Thoracic aorta (tissue), 2 donors: ENCODE measurements at places on chromosomes 12 and 14. TPM values are rescaled to one million over a fixed set of nuclear protein-coding genes. Genes with fewer than 3 reads are reported as not detected.

- DNase-seq: no peak
Observed at GRCh38 chr12:97474987-97475386, 12.4 kb downstream of the RMST start.

DNA sequence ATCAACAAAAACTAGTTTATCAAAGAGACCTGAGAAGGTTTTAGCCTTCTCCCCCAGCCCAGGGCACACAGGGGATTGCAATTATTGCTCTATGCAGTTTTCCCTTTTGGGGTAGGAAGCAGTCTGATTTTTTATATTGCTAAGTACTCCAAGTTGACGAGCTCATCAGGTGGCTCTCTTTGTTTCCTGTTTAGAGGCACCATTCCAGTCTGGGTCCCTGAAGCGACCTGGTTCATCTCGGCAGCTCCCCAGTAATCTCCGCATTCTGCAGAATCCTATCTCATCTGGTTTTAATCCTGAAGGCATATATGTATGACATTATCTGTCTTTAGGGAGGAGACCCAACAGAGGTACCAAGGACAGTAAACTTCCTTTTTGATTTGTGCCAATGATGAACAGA is 56.3 kb downstream of the BHLHE41 start:
- DNase-seq: no peak

DNA sequence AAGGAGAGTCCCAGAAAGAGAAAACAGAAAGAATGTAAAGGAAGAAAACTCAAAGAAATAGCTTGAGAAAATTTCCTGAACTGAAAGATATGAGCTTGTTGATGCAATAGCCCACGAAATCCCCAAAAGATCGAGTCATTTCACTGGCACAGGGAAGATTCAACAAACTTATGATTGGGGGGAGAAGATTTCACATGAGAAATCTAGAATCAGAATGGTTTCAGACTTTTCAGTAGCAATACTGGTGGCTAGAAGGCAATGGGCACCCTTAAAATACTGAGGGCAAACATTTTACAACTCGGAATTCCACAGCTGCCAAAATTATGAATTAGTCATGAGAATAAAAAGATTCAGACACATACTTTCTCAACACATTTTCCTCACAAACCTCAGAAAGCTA is 8.9 kb upstream of the KRT7 start:
- no peak for DNase-seq

DNA sequence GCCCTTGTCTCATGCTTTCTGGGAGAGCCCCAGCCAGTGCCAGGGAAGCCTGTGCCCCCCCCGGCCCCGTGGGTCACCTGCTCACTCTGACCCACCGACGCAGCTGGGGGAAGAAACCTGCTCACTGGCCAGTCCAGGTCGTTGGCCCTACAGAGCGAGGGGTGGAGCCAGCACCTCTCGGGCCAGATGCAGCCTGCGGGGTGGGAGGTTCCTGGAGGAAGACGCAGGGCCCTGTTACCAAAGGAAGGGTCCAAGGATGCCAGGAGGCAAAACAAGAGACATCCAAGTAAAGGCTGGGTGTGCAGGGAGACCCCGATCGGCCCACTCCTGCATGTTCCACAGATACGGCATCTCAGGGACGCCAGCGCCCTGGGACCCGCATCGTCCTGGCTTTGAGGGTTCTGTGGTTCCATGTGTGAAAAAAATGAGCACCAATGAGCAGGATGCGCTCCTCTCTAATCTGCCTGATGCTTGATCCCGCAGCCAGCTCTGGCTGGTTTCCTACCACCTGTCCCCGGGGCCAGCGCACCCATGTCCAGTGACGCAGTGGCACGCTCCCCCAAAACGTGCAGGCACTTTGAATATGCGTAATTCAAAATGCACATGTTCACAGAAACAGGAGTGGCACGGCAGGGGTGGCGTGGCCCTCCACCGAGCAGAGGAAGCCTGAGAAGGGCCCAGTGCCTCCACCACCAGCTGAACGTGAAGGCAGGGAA is 66.0 kb upstream of the GALNT9 start:
- DNase-seq: no peak

DNA sequence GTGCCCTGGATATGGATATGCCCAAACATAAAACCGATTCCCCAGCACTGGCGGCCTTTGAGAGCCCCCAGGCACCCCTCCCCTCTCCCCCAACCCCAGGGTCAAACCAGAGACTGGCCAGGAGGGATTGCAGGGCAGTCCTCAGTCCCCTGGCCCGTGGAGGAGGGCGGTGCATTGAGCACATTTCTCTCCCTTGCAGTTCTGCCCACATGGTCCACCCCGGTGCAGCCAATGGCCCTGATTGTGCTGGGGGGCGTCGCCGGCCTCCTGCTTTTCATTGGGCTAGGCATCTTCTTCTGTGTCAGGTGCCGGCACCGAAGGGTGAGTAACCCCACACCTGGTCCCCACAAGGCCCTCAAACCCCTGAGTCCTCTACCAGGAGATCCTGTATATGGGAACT is 3.4 kb upstream of the GPR162 start:
- no peak for DNase-seq

DNA sequence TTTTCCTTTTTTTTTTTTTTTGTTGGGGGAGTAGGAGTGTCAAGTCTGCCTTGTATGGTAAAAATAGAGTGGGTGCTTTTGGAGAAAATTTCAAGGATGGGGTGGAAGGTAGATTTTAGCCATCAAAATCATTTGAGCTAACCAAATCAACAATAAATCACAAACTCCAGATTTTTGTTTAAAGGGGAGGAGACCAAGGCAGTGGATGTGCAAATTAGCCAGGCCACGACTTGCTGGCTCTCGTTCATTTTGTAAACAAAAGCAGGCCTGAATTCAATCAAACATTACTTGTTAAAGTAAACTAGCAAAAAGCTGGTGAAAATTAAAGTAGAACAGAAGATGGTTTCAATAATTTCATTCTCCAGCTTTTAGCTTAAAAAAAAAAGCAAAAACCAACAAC is 387.2 kb downstream of the BMP4 start:
- DNase-seq: no peak

DNA sequence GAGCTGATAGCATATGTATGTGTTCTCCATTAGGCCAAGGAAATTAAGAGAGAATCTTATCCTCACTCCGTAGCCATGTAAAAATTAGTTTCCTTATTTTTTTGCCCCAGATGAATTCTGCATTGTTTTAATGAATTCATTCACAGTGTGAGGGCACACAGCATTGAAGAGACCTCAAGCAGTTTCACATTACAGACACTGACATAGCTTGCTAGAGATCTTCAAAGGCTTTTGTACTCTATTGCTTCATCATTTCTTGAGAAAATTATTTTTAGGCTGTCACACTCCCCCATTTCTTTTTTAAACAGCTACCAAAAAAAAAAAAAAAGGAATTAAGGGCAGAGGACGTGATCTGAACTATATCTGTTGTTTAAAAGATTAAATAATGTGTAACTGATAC is 251.1 kb downstream of the BCAT1 start:
- DNase-seq: no peak

DNA sequence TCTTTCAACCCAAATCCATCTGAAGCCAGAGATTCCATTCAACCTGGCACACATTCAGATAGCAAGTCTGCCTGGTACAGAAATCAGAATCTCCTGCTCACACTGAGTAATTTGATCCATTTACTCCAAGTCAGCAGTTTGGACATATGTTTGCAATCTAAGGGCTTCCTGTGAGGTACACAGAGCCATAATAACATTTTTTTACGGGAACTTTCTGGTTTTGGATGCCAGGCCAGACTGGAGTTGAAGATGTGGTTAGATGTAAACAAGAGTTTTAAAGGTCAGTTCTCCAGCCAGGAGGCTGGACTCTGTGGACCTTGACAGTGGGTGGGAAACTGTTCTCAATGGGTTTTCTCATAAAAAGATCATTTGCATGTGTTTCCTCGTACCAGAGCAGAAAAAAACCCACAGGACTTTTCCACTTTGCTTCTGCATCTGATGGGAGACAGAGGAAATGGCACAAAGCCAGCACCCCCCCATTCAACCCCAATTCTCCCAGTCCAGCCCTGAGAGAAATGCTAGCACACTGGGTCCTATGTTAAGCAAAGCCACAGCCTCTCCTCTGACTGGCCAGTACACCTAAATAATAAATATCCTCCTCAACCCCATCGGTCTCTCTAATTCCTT is 17.7 kb upstream of the TSPAN11 start:
- no peak for DNase-seq

DNA sequence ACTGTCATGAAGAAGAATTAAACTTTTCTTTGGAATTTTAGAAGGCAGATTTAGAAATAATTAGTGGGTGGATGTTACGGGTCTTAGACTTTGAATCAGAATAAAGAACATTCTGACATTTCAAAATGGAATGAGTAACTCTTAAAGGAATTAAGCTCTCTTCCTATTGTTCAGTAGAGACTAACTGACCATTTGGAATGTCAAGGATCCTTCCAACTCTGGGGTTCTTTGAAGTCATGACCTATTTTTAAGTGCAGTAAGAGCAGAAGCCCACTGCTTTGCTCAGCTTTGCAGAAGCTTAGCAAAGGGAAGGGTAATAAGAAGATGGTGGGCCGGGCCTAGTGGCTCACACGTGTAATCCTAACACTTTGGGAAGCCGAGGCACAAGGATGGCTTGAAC is 4.0 kb downstream of the CHURC1 start:
- DNase-seq: no peak

- DNase-seq: no peak
Observed at GRCh38 chr12:1639538-1639937, 10.5 kb downstream of the WNT5B start.

DNA sequence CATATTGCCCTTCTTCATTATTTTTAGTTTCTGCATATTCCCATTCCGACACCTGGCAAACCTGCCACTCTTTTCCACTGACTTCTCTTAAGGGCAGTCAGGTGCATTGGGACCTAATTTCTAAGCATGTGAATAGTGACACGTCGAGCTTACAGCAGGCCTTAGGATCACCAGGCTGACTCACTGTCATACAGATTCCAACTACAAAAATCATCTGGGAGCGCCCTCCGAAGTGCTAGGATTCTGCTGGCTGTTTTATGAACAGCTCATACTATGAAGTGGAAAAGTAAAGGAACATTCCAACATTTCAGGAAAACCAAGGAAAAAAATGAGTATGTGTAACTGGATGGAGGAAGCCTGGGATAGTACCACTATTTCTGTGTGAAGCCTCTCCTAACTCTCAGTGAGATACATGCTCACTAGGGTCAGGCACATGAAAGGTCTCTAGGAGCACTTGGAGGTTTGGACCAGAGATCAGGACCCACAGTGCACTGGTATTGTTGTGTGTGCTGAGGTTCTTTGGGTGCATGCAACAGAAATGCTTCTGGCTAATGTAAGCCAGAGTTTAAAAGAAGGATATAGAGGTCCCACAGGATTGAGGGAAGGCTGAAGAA is 257.4 kb downstream of the ZFP36L1 start:
- DNase-seq: no peak

GRCh38 chr14:102525219-102525928 is 15.8 kb upstream of the ANKRD9 start:
- no peak for DNase-seq

- DNase-seq: no peak
Observed at GRCh38 chr14:77489041-77489440, 9.6 kb downstream of the ISM2 start.

- no peak for DNase-seq
Observed at GRCh38 chr12:113097716-113098440, 37.7 kb downstream of the RASAL1 start.

DNA sequence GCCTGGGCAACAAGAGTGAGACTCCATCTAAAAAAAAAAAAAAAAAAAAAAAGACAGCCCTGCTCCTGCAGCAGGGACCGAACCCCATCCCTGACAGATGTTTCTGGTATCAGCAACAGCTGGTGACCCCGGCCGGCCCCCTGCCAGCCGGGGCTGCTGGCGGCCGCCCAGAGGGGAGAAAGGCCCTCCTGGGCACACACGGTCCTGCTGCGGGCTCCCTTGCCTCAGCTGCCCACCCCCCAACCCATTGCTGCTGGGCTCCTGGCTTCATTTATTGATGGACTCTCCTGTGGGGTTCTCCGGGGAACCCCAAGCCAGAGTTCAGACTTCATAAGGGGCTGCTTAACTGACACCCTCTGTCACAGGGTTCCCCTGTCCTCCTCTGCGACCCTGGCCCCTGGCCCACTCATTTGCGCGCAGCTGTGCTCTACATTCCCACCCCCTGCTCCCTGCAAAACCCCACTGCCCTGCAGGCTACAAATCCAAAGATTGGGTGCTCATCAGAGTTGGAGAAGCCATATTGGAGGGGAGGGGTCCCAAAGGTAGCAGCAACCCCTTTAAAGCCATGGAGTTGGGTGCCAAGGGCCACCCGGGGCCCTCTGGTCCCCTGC is 103.6 kb upstream of the RTL1 start:
- DNase-seq: no peak

DNA sequence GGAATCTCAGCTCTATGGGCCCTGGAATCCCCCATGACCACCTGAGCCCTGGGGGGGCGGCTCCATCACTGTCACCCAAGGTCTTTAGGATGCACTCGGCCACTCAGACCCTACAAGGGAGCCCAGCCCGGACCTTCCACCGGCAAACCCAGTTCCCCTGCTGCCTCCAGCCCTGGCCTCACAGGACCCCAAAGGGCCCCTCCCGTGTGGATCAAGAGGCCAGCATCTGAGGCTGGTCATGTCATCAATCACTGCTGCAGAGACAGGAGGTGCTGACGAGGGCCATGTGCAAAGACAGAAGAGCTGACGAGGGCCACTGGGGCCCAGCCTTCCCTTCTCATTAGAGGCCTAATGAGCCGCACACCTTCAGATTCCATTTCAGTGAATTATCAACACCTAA is 39.0 kb upstream of the SFSWAP start:
- DNase-seq: no peak

DNA sequence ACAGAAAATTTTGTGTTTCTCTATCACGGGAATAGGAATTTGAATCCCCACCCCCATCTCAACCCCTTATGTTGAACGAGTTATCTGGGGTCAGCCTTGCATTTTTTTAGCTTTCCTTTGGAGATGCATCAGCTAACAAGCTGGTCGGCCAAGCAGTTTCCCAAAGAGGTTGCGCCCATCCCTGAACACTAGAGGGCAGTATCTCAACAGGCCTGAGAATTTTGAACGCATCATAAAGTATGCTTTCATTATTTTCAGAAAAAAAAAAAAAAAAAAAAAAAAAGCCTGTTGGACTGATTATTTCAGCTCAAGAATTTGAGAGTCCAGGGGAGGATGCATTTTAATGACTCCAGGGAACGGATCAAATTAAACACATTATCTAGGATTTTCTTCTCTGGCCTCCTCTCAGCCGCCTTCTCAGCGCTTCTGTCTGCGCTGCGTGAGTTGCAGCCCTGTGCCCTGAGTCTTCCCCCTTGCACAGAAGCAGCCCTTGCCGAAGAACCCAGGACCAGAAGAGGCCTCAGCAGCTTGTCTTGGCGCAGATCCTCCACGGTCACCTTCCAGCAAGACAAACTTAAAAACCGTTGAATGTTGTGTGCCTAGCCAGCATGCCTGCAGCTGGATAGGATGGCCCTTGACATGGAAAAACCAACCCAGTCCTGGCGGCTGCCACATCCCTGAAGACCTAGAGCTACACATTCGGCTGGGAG is 76.6 kb upstream of the GZMB start:
- no peak for DNase-seq

NTS gene
- total RNA-seq: not detected

IFNG-AS1 gene
- 0.92 TPM for total RNA-seq

RIN3 gene
- 47.4 TPM for total RNA-seq

TMEM253 gene
- not detected for total RNA-seq

RPS29 gene
- total RNA-seq: 2,433 TPM

SLC6A12 gene
- total RNA-seq: 1.8 TPM

DBX2 gene
- 0.27 TPM for total RNA-seq

TCL1B gene
- not detected for total RNA-seq

ARHGEF25 gene
- total RNA-seq: 73.8 TPM

SETD3 gene
- total RNA-seq: 70.8 TPM

GPR65 gene
- 2.8 TPM for total RNA-seq
